ENCODE measurements at places on chromosomes 13 and 19.
A peak's percentile ranks its signal among the peaks of the same experiment; 100 is the strongest.

DNA sequence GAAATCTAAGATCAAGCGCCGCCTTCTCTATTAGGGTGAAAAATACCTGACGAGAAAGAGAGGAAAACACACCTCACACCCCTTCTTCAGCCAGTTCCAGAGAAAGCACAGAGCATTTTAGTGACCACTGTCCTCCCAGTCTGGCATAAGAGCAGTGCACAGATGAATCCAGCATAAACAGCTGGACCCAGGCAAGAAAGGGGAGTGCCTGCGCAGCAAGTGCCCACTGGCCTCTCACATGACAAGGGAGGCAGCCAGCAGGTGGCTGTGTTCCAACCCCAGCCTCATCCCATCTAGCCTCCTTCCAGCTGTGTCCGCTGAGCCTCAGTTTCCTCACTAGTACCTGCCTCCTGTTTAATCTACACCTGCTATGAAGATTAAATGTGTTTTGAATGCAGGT, 8.0 kb downstream of the MED26 start:
- DNase-seq: no peak

DNA sequence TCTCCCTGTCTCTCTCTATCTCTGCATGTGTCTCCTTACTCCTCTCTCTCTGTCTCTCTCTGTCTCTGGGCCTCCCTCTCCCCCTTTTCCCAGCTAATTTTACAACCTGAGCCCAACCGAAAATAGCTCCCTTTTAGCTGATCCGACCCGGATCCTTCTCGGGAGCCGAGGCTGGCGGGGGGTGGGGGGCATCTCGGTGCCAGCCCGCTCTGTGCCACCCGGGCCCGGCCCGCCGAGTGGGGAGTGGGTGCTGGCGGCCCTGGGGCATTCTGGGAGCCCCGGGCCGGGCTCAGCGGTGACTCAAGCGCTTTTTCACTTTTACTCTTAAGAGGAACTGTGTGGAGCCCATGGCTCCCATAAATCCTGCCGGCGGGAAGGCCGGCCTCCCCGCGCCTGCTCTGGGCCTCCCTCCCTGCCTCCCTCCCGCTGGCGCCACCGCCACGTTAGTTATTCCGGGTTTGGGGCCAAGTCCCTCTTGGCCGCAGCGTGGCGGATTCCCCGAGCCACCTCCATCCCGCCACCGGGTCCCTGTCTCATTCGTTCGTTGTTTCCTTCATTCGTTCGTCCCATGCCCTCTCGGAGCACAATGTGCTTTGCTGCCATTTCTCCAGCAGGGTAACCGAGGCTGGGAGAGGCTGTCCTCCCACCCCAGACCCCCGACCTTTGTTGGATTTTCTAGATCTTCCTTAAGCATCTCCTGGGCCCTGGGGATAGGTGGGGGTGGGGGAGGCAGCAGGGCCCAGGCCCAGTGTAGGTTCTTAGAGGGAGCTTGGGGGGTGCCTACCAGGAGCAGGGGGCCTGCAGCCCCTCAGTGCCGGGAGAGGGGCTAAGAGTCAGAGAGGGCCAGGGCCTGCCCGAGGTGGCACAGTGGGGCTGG, 3.2 kb downstream of the NFIC start:
- no peak for DNase-seq

- no peak for DNase-seq
Observed at GRCh38 chr13:48595431-48596429, 58.0 kb upstream of the CYSLTR2 start.

- DNase-seq: no peak
Observed at GRCh38 chr19:11197291-11198174, at the start of gene KANK2. Gene KANK2 (minus strand): TSS chr19:11197545. CDS start chr19:11194511, 3,034 bp downstream.

DNA sequence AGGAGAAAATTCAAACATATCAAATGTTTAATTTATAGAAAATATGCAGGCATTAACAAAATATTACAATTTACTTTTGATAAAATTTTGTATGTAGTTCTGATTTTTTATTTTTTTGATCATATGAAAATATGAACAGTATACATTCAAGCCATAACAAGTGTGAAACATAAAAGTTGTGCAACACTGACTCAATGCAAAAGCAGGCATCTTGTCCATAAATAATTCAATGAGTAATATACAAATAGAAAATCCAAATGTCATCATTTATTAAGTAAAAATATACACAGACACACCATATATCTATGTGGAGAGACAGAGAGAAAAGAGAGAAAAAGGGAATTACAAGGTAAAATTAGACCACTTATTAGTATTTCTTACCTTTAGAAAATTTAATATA, 1183.9 kb downstream of the SLITRK1 start:
- no peak for DNase-seq

GRCh38 chr13:78305171-78305570, 298.2 kb downstream of the POU4F1 start:
- no peak for DNase-seq

GRCh38 chr13:112828756-112829155, 138.9 kb downstream of the ATP11A start:
- DNase-seq: no peak

DNA sequence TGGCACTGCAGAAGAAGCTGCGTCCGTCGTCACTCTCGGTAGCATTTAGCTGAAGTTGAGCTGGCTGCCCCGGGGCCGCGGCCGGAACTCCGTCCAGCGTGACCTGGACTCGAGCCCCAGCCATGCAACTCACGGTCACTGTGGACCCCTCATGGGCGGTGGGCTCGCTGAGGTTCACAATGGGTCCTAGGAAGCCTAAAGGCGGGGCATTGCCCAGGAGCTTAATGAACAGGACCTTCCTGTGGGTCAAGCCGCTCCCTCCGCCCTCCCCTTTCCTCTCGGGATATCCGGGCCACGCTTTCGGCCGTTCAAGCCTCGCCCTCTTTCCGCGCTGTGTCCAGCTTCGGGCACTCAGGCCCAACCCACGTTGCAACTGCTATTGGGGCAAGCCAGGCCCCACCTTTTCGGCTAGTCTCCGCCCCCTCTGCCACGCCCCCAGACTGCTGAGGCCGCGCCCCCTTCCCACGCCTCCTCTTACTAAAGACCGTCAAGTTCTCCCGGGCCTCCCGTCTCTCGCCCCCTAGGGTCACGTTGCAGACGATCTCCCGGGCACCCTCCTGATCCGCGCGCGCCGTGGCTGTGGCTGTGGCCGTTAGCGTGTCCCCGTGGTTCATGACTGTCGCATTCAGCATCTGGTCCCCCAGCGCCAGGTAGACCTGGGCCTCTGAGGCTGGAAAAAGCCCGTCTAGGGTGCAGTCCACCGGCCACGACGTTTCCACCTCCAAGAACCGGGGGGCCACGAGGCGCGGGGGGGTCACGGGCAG, 1.4 kb upstream of the RAVER1 start:
- peak; percentile 59 for DNase-seq

DNA sequence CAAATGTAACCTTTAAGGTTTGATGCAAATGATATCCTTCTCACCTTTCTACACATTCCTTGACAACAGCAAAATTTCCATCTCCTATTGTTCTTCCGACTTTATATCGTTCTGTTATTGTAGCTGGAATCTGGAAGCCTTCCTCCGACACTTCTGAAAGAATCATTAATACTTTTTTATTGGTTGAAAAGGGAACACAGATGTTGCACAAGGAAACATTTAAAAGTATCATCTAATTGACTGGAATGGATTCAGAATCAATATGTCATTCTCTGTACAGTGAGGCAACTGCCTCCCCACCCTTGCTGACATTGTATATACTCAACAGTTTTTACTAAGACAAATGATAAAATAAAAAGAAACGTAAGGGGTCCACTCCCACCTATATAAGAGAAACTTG, 295.2 kb downstream of the DCLK1 start:
- DNase-seq: no peak

DNA sequence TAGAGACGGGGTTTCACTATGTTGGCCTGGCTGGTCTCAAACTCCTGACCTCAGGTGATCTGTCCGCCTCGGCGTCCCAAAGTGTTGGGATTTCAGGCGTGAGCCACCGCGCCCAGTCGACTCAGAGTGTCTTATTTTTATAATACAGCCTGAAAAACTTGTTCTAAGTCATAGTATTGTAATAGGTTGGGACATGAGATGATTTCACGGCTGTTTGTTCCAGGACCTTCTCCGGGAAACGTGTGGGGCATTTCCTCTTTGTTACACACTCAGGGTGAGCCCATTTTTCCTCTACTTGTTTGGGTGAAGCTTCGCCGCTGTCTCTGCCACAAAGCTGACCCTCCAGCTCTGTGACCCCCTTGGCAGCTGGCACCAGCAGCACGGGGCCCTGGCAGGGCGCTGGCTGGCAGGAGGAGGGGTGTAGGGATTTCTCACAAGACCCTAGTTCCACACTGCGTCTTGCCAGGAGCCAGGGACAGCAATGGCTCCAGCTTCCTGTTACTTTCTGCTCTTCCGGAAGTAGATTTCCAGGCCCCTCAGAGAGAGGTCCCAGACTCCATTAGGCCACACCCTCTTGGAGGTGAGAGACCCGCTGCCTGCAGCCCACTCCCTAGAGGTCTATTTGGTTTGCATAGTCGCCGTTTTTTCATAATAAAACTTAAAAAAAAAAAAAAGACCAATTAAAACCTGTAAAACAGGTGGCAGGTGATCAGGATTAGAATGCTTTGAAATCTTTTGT, 15.6 kb downstream of the FGF21 start:
- no peak for DNase-seq

- DNase-seq: no peak
Observed at GRCh38 chr13:78827471-78827870, 168.5 kb upstream of the OBI1 start.

DNA sequence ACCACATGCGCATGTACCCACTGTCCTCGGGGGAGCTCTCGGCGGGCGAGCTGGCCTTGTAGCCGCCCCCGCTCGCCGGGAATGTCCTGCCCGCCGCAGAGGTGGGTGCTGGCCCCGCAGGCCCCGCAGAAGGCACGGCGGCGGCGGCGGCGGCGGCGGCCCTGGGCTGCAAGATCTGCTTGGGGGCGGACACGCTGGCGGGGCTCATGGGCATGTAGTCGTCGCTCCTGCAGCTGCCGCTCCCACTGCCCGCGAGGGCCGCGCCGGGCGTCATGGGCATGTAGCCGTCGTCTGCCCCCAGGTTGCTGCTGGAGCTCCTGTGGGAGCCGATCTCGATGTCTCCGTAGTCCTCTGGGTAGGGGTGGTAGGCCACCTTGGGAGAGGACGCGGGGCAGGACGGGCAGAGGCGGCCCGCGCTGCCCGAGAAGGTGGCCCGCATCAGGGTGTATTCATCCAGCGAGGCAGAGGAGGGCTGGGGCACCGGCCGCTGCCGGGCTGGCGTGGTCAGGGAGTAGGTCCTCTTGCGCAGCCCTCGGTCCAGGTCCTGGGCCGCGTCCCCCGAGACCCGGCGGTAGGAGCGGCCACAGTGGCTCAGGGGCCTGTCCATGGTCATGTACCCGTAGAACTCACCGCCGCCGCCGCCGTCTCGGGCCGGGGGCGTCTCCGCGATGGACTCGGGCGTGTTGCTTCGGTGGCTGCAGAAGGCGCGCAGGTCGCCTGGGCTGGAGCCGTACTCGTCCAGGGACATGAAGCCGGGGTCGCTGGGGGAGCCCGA, 2.4 kb downstream of the IRS2 start:
- no peak for DNase-seq

DNA sequence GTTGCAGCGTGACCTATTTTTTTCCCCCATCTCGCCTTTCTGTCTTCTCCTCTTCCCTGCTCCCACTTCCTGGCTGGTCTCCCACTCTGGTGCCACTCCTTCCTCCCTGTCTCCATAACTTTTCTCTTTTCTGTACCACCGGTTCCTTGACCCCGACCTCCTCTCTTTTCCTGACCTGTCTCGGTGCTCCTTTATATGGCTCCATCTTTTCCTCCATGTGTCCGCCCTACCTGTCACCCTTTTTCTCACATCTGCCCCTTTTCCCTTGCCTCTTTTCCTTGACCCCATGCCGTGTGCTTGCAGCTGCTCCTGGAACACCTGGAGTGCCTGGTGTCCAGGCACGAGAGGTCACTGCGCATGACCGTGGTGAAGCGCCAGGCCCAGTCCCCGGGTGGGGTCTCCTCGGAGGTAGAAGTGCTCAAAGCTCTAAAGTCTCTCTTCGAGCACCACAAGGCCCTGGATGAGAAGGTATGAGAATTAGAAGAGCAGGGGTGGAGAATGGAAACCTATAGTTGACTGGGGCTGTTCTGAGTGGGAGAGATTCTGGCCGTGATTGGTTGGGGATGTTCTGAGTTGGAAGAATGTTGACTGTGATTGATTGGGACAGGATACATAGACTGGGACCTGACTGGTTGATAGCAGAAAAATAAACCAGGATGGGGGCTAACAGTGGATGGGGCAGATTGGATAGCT, 9.3 kb downstream of the PPFIA3 start:
- no peak for DNase-seq

GRCh38 chr13:78193846-78194245, 275.2 kb upstream of the EDNRB start:
- DNase-seq: no peak

- DNase-seq: no peak
Observed at GRCh38 chr13:96700657-96701056, 293.6 kb downstream of the OXGR1 start.

DNA sequence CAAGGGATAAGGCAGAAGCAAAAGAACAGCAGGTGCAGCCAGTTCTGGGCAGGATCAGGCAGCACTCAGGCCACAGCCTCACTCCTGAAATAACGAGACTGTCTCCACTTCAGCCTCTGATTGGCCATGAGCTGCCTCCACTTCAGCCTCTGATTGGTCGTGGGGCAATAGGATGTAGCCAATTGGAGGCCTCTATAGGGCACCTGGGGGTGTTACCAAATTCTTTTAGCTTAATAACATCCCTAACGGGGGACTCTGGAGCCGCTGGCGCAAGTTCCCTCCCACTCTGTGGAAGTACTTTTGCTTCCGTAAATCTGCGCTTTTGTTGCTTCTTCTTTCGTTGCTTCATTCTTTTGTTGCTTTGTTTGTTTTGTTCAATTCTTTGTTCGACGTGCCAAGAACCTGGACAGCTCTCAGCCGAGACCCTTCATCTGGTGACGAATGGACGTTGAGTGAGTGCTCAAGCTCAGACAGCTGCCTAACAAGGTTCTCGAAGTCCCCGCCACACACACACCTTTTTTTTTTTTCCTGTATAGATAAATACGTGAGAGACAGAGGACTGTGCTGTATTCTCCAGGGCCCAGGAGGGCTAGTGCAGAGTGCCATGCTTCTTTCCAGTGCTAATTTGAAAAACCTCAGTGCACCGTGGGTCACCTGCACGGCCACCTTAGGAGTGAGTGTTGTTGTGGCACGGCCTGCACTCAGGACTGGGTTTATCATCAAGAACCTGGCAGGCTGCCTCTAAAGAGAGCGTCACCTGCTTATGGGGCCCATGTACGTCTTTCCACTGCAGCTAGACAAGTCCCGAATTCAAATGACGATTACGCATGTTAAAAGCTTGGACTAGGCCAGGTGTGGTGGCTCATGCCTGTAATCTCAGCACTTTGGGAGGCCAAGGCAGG, 32.0 kb upstream of the TUBGCP3 start:
- no peak for DNase-seq

All from keratinocyte (primary cell).